ENCODE measurements at places on chromosomes 3 and 15. TPM values are rescaled to one million over a fixed set of nuclear protein-coding genes. Genes with fewer than 3 reads are reported as not detected.

The SLC28A1 gene
- total RNA-seq = 0.20 TPM

The ZNF620 gene
- 2.8 TPM for total RNA-seq

The CHAC1 gene
- 146 TPM for total RNA-seq

The BSN gene
- total RNA-seq = 3.5 TPM

The CPNE9 gene
- not detected for total RNA-seq

The CISH gene
- total RNA-seq = 26.1 TPM

DNA sequence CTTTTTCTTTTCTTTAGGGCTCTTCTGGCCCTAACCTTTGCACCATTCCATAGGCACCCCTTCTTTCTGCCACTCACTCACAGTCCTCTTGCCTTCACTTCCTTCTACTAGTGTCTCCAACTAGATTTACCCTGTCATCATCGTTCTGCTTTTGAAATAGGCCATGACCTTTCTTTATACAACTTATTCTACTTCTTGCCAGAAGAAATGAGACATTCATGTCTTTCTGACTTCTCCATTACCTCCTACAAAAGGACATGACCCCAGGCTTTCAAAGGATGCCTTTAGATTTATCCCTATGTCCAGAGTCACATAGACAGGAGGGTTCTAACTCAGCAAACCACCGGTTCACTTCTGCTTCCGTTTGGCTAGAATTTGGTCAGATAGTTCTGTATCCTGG, 336.4 kb upstream of the LRRFIP2 start:
- peaks cover 6% of the 10 kb centered on the region for H3K4me1 ChIP-seq
- no peaks in the 10 kb centered on the region for H3K36me3 ChIP-seq
- no peak overlapping the region for H3K27ac ChIP-seq

DNA sequence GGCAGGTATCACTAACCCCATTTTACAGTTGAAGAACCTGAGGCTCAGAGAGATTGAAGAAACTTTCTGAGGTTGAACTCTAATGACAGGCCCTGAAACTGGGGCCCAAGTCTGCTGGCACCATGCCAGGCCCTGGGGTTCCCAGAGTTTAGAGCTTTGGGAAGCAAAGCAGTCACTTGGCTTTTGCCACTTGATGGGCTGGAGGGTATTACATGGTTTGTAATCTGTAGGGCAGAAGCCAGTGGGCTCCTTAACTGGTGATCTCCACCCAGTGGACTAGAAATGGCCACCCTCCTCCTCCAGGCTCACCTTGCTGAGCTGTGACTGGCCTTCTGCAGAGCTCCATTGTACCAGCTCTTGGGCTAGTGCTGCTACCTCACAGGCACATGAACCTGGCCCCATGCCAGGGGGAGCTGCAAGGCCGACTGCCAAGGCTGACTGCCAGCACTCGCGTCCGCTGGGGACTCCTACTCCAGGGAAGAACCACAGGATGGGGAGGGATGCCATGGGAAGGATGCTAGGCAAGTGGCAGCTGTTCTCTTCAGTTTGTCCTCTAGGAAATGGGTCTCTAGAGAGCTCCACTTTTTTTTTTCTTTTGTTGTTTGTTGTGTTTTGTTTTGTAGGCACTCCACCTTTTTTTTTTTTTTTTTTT, 104.8 kb downstream of the ETFA start:
- H3K4me1 ChIP-seq = no peaks in the 10 kb centered on the region
- H3K36me3 ChIP-seq = no peaks in the 10 kb centered on the region
- no peak overlapping the region for H3K4me3 ChIP-seq
- peak; percentile 71 for DNase-seq
- H3K27me3 ChIP-seq = no peaks in the 10 kb centered on the region
- no peak overlapping the region for H3K27ac ChIP-seq

GRCh38 chr15:85588677-85589076, 206.0 kb downstream of the KLHL25 start:
- no peak overlapping the region for H3K27ac ChIP-seq
- no peaks in the 10 kb centered on the region for H3K27me3 ChIP-seq
- DNase-seq = no peak
- H3K4me1 ChIP-seq = peaks cover 3% of the 10 kb centered on the region
- no peaks in the 10 kb centered on the region for H3K36me3 ChIP-seq

- no peak overlapping the region for H3K4me3 ChIP-seq
- DNase-seq = no peak
- no peaks in the 10 kb centered on the region for H3K36me3 ChIP-seq
- peaks cover 3% of the 10 kb centered on the region for H3K4me1 ChIP-seq
- no peak overlapping the region for H3K27ac ChIP-seq
- no peaks in the 10 kb centered on the region for H3K27me3 ChIP-seq
Observed at GRCh38 chr15:65783872-65784271, 8.2 kb downstream of the DENND4A start.

GRCh38 chr15:40584191-40584590, 9.9 kb upstream of the KNL1 start:
- no peaks in the 10 kb centered on the region for H3K27me3 ChIP-seq
- no peak for DNase-seq
- H3K4me3 ChIP-seq = no peak overlapping the region
- no peaks in the 10 kb centered on the region for H3K4me1 ChIP-seq

DNA sequence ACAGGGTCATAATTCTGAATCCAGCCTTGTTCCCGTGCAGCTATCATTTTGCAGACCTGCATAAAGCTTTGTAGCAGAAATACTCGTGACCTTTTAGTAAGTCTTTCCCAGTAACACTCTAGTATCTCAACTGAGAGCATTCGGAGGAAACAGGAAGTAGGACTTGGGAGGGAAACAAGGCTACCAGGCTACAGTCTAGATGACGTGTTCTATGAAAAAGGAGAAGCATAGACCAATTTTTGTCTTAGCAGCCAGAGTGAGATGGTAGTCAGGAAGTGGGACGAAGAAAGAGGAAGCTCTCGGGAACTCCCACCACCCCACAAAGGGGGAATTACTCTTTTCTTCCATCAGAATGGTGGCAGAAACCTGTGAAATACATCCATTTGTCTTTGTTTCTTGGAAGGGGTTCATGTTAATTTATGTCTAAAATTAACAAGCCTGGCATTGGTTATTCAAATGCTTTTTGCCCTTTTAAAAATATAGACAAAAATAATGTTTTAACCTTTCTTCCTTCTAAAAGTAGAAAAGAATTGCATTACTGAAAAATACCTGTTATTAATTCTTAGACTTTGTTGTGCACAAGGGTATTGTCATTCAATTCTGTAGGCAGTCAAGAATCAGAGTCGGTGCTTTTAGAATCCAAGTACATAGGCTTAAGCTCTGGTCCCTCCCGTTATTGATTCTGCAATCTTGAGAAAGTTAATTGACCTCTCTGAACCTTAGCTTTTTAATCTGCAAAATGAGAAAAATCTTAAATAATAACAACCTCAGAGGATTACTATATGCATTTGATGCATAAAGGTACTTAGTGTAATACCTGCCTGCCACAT, 1.6 kb upstream of the SUCNR1 start:
- H3K36me3 ChIP-seq = no peaks in the 10 kb centered on the region
- no peak for DNase-seq
- H3K4me3 ChIP-seq = no peak overlapping the region
- no peaks in the 10 kb centered on the region for H3K4me1 ChIP-seq
- no peaks in the 10 kb centered on the region for H3K27me3 ChIP-seq

DNA sequence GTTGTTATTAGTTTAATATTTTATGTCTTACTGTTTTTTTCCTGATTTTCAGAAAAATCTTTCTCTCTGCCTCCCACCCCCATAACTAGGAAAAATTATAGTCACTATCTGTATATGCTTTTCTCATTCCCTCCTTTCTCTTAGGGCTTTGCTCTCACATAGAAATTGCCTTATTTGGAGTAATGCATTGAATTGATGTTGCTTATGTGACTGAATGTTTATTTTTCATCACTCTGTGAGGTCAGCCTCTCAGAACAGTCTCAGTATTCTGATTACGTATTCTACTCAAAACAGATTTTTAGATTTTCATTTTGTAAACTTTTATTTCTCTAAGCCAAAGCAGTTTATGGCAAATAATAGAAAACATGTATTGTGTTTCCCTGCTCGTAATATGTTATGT, 121.0 kb downstream of the SLMAP start:
- no peaks in the 10 kb centered on the region for H3K36me3 ChIP-seq
- peaks cover 3% of the 10 kb centered on the region for H3K4me1 ChIP-seq
- H3K27ac ChIP-seq = no peak overlapping the region
- no peak overlapping the region for H3K4me3 ChIP-seq

- DNase-seq = no peak
- no peaks in the 10 kb centered on the region for H3K36me3 ChIP-seq
- H3K27me3 ChIP-seq = no peaks in the 10 kb centered on the region
- H3K4me3 ChIP-seq = no peak overlapping the region
- peaks cover 10% of the 10 kb centered on the region for H3K4me1 ChIP-seq
Observed at GRCh38 chr3:39385456-39386090, 2.4 kb downstream of the SLC25A38 start.

- no peak for DNase-seq
- no peaks in the 10 kb centered on the region for H3K4me1 ChIP-seq
Observed at GRCh38 chr3:53509494-53509893, 15.1 kb downstream of the CACNA1D start.

- no peak overlapping the region for H3K4me3 ChIP-seq
- no peaks in the 10 kb centered on the region for H3K27me3 ChIP-seq
- H3K36me3 ChIP-seq = no peaks in the 10 kb centered on the region
- no peak for DNase-seq
- H3K4me1 ChIP-seq = no peaks in the 10 kb centered on the region
Observed at GRCh38 chr15:52636459-52636858, 42.7 kb downstream of the ATOSA start.

- no peaks in the 10 kb centered on the region for H3K27me3 ChIP-seq
- DNase-seq = no peak
- no peak overlapping the region for H3K4me3 ChIP-seq
- H3K4me1 ChIP-seq = no peaks in the 10 kb centered on the region
Observed at GRCh38 chr3:131393051-131393450, 11.5 kb downstream of the NUDT16 start.

Measured in ovary (tissue), 10 donors.